ENCODE measurements at places on chromosomes 3 and 15.
A peak's percentile ranks its signal among the peaks of the same experiment; 100 is the strongest.

DNA sequence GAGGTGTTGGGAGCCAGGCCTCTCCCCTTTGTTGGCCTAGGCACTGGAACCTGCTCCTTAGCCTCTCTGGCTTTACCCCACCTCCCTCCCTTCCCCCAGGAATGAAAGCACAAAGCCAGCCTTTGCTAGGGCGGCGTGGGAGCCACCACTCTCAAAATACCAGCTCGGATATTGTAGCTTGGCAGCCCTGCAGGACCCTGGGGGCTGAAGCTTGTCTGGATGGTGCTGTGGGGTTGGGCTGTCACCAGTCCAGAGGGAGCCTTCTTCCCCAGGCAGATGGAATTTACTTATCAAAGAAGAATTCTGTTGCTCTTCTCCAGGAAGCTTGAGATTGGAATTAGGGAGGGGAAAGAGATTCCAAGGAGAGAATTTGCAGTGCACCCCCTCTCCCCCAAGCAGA is 14.9 kb upstream of the GRM2 start:
- DNase-seq, result no peak

DNA sequence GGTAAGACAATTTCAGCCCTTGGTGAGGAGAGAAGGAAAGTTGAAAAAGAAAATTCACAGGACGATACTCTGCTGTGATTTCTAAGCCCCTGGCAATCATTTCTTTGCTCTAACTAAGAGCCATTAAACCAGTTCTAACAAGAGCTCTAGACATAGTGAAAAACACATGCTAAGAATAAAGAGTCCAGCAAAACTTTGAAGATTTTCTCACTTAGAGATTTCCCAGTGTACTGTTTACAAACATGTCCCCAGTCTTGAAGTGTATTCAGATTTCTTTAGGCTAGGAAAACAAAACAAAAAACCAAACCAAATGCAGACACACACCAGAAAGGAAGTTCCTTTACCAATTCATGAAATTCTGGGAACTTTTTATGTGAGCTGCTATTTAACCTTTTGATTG is 325.8 kb downstream of the PTPRG start:
- DNase-seq, result no peak

DNA sequence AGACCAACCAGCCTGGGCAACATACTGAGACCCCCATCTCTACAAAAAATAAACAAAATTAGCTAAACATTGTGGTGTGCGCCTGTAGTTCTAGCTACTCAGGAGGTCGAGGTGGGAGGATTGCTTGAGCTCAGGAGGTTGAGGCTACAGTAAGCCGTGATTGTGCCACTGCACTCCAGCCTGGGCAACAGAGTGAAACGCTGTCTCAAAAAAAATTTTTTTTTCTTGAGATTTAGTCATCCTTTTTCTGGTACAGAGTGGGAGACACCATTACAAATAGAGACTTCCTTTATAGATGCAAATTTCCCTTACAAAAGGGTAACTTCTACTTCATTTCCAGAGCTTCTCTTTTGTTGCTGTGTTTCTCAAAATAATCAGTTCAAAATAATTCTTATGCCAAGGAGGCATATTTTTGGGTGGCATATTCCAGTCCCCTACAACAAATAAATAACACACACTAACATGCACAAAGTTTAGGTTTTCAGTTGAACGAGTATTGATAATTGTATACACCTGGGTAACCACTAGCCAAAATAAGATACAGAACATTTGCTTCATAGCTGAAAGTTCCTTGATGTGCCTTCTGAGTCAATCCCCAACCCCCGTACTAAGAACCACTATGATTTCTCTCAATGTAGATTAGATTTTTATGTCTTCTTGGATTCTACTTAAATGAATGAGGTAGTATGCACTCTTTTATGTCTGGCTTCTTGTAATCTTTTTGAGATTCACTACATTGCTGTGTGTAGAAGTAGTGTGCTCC is 248.9 kb upstream of the PROK2 start:
- no peak for DNase-seq

GRCh38 chr15:30065025-30065801 is 17.5 kb upstream of the GOLGA8J start:
- peak; percentile 48 for DNase-seq

GRCh38 chr15:28915935-28916334 is 30.2 kb downstream of the APBA2 start:
- no peak for DNase-seq

DNA sequence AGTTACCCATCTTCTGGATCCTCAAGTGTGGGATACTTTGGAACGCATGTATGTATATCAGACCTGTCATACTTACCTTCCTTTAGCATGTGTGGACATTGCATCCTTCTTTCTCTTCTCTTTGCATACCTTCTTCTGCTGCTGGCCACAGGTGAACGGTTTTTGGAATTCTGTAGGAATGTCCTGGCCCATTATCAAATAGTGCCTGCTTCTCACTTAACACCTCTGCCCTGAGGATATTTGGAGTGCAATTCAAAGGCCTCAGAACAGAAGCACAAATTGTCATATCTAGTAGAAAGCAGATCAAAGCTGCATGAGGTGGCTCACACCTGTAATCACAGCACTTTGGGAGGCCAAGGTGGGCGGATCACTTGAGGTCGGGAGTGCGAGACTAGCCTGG is 34.1 kb upstream of the UACA start:
- DNase-seq, result no peak

GRCh38 chr3:105537371-105538080 is 170.8 kb downstream of the ALCAM start:
- DNase-seq, result no peak

DNA sequence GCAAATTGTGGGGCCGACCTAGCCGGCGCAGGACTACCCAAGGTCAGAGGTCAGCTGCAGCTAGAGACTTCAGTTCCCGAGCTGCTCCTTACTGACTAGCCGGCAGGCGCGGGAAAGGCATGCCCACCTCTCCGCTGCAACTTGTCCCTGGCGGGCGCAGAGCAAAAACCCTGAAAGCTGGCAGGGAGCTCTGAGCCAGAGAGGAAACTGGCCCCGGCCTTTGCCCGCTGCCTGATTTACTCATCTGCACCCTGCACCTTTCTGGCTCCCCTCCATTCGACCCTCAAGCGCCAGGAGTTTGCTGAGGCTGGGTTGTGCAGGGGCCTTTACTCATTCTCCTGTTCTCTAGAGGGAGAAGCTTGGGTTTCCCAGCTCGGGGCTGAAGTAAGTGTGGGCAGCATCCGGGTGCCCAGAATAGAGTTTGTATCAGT is 1.5 kb downstream of the ZIC4 start:
- DNase-seq, result no peak

- no peak for DNase-seq
Measured at GRCh38 chr15:78950902-78951840, 6.3 kb upstream of the CTSH start.

DNA sequence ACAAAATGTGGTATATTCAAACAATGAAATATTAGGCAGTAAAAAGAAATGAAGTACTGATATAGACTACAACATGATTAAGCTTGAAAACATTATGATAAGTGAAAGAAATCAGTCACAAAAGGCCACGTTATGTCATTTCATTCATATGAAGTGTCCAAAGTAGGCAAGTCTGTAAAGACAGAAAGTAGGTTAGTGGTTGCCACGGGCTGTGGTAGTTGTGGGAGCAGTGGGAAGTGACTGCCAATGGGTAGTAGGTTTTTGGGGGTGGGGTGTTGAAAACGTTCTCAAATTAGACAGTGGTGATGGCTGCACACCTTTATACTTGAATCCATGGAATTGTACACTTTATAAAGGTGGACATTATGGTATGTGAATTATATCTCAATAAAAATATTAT is 12.1 kb downstream of the GALNT15 start:
- no peak for DNase-seq

DNA sequence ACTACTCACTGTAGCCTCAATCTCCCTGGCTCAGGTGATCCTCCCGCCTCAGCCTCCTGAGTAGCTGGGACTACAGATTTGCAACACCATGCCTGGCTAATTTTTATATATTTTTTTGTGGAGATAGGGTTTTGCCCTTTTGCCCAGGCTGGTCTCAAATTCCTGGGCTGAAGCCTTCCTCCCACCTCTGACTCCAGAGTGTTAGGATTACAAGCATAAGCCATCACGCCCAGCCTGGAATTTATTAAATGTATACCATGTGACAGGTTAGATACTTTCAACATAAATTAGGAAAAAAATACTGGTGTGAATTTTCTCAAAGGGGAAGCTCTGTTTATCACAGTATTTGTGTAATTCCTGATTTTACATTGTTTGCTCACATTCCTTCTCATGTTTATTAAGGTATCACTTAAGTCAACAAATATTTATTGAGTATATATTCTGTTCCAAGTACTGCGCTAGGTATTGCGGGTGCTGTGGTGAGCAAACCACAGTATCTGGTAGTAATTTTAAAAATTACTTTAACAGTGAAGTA is 24.8 kb downstream of the PPP4R2 start:
- no peak for DNase-seq

DNA sequence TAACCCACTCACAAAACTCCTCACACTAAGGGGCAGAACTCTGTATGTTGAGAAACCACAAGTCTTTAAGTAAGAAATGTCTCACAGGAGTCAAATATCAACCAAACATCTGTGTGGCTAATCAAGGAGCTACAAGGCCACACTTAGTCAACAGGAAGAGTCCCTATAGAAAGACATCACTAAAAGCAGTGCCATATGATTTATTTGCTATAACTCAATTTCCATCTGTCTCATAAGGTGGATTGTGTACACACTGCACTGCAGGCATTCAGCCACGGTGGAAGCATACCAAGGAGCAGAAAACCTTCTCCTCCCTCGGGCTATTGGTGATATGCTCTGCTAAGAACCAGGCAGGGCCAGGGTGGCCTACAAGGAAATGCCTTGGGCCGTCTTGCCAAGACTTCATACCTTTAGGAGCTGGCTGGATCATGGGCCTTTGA is 197.6 kb upstream of the CFAP20DC start:
- DNase-seq, result no peak

GRCh38 chr15:79924379-79924778 is 27.6 kb upstream of the MTHFS start:
- DNase-seq, result no peak

DNA sequence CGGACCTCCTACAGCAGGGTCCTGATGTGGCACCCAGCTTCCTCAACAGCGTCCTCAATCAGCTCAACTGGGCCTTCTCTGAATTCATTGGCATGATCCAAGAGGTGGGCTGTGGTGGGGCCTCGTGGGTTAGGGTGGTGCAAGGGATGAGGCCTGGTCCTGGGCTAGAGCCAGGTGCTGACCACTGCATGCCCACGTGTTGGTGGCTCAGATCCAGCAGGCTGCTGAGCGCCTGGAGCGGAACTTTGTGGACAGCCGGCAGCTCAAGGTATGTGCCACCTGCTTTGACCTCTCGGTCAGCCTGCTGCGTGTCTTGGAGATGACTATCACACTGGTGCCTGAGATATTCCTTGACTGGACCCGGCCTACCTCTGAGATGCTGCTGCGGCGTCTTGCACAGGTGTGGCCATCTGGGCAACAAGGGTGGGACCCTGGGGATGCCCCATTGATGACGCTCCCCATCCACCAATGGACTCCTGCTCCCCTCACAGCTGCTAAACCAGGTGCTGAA is 3.8 kb downstream of the AMIGO3 start:
- no peak for DNase-seq

DNA sequence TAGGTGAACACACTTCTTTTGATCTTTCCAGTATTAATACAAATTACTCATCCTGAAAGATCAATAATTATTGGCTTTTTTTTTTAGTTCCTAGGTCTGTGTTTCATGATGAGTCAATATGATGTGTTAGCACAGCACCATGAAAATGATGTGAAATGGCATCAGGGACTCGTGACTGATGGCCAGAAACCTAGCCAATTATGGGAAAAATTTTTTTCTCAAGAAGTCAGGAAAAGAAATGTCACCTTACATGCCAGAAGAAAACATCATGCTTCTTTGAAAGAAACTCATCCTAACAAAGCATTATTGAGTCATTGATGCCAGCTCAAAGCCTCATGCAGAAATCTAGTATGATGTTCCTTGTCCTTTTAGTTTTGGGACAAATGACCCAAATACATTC is 468.3 kb upstream of the CBLB start:
- peak; percentile 32 for DNase-seq

- DNase-seq, result no peak
Measured at GRCh38 chr15:41788262-41788661, 14.0 kb downstream of the MAPKBP1 start.

DNA sequence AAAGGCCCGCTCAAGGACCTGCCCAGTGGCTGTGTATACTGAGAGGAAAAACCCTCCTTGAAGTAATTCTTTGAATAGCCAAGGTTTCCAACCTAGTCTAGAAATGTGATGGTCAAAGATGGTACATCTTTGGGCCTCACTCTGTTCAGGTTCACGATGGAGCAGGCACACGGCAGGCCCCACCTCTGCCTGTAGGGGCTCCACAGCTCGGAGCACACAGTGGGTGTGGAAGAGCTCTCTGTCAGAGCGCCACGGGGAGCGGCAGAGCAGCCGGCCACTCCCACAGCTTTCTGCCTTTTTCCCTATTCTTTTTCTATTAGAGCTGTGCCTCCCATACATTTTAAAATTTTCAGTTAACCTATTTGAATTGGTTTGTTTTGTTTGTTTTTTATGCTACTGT is 89.5 kb downstream of the CTNNB1 start:
- no peak for DNase-seq

DNA sequence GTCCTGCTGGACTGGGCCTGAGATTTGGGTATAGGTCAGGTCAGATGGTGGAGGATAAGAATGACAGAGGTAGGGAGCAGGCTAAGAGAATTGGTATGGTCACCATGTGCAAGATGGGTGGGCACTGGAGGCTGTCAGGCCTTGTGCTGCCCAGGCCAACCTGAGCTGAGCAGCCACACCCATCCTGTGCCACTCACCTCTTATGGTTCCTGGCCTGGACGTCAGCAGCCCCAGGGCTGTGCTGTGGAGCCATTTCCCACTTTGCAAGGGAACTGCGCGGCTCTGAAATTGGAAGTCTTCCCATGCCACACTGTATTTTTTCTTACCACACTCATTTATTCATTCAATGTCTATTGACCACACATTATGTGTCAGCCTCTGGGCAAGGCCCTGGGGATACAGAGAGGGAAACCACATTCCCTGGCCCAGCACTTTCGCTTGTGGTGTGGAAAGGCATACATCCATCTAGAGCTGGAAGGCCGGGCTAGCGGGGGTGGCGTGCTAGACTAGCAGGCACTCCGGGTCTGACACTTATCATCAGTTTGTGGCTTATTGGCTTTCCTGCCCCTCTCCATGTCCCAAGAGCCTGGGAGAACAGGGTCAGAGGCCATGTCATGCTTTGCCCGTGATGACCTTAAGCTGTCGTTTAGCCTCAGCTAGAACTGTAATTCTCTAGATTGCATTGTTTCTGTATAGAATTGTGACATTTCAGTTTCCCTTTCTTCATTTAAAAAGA is 51.1 kb upstream of the POLG start:
- DNase-seq, result no peak

DNA sequence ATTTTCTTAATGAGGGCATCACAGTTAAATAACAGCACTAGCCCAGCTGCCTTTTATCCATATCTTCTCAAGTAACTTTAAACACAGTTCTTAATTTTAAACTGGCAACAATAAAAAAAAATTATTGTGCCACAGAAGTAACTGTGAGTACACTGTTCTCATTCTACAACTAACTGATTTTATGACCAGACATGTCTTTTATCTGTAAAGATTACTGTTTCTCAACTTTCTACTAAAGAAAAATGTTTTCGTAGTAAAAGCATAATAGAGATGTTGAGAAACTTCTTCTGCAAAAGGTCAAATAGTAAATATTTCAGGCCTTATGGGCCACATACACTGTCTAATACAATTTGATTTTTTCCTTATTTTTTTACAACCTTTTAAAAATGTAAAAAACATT is 32.0 kb downstream of the PLOD2 start:
- DNase-seq, result no peak

All from skeletal muscle cell (primary cell).